SK-N-SH (cell line): ENCODE measurements at places on chromosomes 2 and 18. TPM values are rescaled to one million over a fixed set of nuclear protein-coding genes. Genes with fewer than 3 reads are reported as not detected.

- DNase-seq = no peak
These were observed 276.7 kb downstream of the ZNF385B start for GRCh38 chr2:179584760-179585159.

GRCh38 chr2:233668605-233669260 lies 3.0 kb upstream of the UGT1A9 start:
- DNase-seq = no peak

GRCh38 chr2:60602388-60602787 lies 48.9 kb upstream of the BCL11A start:
- DNase-seq = no peak

GRCh38 chr2:128270672-128271596 lies 47.7 kb downstream of the HS6ST1 start:
- DNase-seq = peak; percentile 17

GRCh38 chr2:128263902-128264331 lies 54.8 kb downstream of the HS6ST1 start:
- DNase-seq = no peak

DNA sequence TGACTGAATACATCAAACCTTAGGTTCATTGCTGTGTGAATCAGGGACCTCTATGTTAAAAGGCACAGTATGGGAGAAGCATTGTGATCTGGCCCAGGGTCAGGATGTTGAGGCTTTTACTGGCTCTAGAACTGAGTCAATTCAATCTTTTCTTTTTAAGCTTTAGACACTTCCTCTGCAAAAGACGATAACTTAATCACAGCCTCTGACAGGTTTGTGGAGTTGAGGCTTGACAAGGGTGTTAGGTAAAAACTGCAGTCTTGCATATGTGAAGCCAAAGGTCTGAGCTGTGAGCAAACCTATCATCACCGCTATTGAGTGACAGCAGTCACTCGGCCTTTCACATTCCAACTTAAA lies 17.3 kb upstream of the ARHGAP25 start:
- DNase-seq = no peak

The SKOR2 gene
- not detected in 2 replicates for polyA plus RNA-seq

DNA sequence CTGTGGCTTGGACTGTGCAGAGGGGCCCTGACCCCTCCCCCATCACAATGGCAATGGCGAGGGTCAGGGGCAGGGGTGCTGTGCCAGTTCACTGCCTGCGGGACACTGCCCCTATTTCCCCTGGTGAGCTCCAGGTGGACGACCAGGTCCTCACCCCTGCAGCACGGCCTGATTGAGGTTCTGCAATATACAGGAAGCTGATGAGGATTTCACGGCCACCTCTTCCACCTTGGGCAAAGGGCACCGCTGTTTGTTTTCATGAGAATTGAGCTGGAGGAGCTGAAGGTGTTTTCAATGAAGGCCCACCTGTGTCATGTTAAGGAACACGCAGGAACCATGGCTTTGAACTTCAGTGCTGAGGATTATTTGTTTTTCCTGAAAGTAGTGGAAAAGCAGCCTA lies 96.3 kb downstream of the OSR1 start:
- DNase-seq = no peak

The RIT2 gene
- polyA plus RNA-seq = 0.06 TPM in 1 of 2 replicates, not detected in the other

- no peak for DNase-seq
These were observed 56.3 kb downstream of the RPL31 start for GRCh38 chr2:101058386-101058785.

GRCh38 chr18:58309610-58310239 lies 265.7 kb downstream of the NEDD4L start:
- DNase-seq = no peak

DNA sequence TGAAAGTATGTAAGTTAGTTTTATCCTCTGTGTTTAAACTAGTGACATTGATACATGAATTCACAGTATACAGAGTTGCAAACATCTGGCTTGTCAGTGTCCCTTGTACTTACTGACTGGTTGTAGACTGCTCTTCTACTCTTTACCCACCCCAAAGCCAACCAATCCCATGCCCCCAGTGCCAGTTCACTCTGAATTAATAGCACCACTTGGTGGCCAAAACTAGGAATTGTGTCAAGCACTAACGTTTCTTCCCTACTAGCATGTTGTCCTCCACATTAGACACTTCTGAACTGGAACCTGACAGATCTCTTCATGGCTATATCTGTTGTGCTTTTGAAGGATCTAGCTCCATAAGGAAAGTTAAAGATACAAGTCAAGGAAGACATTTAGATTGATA lies 27.2 kb upstream of the OTX1 start:
- DNase-seq = peak; percentile 41

GRCh38 chr18:25464227-25464626 lies 112.3 kb upstream of the ZNF521 start:
- DNase-seq = no peak

DNA sequence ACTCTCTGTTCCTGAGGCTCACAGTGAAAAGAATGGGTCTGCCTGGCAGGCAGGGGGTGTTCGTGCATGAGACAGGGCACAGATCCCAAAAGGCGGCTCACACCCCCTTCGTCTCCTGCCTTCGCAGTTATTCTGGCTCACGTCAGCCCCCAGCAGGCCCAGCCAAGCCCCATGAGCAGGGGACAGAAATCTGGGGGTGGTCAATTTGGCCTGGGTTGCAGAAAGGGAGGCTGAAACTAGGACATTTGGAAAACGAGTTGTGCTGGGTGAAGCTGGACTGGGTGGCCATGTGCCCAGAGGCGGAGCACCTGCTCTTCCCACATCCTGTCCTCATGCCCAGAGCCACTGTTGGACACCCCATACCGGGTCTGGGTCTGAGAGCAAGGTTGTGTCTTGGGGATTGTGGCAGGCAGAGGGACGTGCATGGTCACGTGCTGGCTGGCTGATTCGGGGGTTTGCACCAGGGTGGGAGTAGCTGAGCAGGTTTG lies 99.0 kb upstream of the MCFD2 start:
- no peak for DNase-seq

DNA sequence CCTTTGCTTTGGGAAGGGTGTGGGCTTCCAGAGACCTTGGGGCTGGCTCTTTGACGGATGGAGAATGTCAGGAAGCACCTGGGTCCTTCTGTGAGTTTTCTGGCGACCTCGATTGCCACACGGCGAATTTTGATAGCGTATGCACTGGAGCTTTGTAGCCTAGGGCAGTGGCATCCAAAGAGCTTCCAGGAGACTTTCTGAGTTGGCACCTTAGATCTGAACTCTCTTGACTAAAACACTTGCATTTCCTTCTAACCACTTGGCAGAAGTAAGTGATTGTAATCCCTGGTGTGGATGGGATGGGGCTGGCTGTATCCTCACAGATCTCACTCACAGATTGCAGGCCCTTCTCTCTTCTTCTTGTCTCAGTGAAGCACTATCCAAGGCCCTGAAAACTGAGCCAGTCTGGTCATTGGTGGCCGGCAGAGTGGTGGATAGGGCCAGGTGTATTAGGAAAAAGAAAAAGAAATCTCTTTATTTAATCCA lies 7.8 kb downstream of the RNF144A start:
- no peak for DNase-seq

GRCh38 chr2:96547731-96548171 lies 11.2 kb downstream of the ARID5A start:
- DNase-seq = no peak

DNA sequence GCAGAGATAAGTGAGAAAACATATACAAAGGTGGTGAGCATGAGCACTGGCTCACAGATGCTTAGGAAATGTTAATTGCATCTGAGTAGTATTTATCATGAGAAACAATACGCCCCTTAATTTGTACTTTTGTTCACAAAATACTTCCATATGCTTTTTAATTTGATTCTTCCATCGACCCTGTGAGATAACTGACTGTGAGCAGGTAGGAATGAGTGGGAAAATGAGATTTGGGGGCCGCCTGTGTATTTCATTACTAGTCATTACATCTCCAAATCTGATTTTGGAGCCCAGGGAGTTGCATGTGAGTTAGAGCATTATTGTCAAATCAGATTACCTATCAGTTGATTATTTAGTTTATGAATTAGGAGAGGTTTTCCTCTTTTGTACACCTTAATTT lies 36.7 kb upstream of the NPC1 start:
- DNase-seq = peak; percentile 70

GRCh38 chr2:39629646-39630045 lies 36.1 kb upstream of the TMEM178A start:
- DNase-seq = no peak

DNA sequence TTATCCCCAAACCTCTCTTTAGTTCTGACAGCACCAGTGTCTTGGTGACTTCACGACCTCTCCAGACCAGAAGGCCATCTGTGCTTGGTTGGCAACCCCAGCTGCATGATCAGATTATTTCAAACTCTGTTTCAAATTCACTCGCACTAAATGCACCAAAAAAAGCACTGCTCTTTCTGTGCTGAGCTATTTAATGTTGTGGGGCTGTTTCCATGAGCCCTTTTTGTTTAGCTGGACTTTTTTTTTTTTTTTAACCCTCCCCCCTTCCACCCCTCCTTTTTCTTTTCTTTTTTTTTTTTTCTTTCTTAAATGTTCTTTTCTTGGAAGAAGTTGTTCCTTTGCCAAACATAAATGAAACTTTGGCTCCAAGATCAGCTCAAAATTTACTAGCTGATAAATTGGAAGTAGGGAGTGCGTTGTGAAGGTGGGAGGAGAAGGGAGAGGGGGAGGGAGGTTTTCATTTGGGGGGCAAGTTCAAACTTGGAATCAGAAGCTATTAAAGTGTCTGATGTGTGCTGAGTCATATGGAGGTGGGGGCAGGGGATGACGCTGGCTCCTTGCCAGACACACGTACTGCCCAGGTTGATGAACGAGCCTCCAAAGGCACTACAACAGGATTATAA lies 543.0 kb upstream of the TNP1 start:
- no peak for DNase-seq

DNA sequence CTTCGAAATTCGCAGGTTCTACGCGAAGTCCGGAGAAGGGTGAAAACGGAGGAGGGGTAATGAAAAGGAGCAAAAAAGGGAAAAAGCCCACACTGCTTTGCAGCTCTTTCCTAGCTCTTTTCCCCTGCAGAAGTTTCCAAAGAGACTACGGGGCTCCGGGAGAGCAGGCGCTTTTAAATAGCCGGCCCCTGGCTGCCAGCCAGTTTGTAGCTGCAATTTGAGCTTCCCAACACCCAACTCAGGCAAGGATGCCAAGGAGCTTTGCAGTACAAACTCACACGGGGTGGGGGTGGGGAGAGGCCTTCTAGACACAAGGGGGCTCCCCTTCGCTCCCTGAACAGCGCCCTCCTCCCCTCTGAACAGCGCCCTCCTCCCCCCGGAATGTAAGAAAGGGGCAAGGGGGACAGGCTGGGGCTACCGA lies at the start of gene IGFBP5:
Gene IGFBP5 (minus strand): TSS at position 149 of the 421 bp plus-strand sequence. CDS start 774 bp downstream, outside the sequence.
- DNase-seq = peak; percentile 46

DNA sequence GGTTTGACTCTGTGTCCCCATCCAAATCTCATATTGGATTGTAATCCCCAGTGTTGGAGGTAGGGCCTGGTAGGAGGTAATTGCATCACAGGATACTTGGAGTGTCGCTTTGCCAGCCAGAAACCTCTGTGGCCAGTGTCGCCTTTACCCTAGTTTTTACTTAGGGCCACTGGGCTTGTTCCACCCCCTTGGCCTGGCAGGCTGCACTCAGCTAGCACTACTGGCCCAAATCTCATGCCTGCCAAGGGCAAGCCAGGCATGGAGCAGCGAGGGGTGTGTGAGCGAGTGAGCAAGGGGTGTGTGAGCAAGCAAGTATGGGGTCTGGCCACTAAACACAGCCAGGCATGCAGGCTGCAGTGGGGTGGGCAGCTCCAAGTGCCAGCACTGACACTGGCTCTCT lies 178.7 kb upstream of the MGAT5 start:
- no peak for DNase-seq

The AKAIN1 gene
- not detected in 2 replicates for polyA plus RNA-seq

The C2orf78 gene
- polyA plus RNA-seq = 0.02 and 0.06 TPM in 2 replicates
